CD4-positive, alpha-beta T cell (primary cell): ENCODE measurements at places on chromosomes 12 and 14.

GRCh38 chr12:27975222-27976136 is 2.9 kb upstream of the PTHLH start:
- DNase-seq = no peak

GRCh38 chr12:49538510-49539403 is at the start of gene KCNH3:
Gene KCNH3, plus strand, starts transcription at chr12:49539030. Its CDS starts 387 bp downstream, at chr12:49539417.
- DNase-seq = peak; percentile 90

GRCh38 chr12:122866950-122867607 is 28.8 kb downstream of the VPS37B start:
- DNase-seq = no peak

GRCh38 chr12:51070004-51070403 is 13.4 kb downstream of the CSRNP2 start:
- no peak for DNase-seq

GRCh38 chr12:9642606-9643265 is 26.8 kb upstream of the CLEC2D start:
- DNase-seq = no peak

DNA sequence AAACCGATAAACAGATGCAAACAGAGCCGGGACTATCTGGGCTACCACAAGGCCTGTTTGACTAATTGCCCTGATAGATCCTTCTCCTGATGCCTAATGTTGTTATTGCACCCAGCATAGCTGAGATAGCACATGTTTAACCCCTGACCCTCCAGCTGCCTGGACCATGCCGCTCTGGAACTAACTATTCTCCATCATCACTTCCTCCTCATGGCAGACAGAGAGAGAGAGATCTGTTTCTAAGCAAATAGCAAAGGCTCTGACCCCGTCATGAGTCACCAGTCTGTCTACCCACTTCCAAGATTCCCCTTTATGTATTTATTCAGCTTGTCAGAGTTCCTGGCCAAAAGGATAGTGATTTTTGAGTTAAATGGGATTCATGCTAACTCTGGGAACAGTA is 58.2 kb upstream of the FLRT2 start:
- no peak for DNase-seq

- no peak for DNase-seq
These were observed 208.7 kb upstream of the BCL2L14 start for GRCh38 chr12:11861864-11862600.

DNA sequence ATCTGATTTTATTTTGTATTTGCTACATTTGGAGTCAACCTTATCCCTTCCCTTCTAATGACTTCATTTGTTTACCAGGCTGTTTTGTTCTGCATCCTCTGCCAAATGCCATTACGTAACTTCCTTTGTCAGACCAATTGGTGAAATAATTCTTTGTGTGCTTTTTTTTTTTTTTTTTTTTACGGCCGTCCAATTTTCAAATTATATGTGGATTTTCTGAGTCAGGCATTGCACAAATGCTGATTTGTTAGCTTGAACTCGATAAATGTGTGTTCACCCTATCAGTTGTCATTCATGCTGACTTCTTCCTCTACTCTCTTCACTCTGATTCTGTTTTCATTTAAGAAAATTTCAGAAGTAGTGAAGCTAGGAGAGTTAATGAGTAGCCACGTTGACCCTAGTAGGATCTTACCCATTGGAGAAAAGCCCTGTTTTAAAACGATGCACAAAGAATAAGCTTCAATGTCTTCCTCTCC is 386.2 kb downstream of the DIO2 start:
- no peak for DNase-seq

DNA sequence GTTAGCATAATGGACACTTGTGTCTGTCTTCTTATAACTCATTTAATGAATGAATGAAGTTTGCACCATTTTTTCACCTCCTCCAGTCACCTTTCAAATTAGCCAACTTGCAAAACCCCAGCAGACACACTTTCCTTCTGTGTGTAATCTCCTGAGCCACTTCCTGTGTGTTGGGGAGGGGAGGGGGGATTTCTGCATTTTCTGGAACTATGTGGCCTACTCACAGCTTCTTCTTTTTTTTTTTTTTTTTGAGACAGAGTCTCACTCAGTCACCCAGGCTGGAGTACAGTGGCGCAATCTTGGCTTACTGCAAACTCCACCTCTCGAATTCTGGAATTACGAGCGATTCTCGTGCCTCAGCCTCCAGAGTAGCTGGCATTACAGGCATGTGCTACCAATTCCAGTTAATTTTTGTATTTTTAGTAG is 4.1 kb upstream of the SERPINA1 start:
- no peak for DNase-seq

- DNase-seq = no peak
These were observed 18.3 kb upstream of the TXNRD1 start for GRCh38 chr12:104197264-104197663.

GRCh38 chr14:103527408-103528145 is 1.4 kb upstream of the TRMT61A start:
- DNase-seq = no peak

DNA sequence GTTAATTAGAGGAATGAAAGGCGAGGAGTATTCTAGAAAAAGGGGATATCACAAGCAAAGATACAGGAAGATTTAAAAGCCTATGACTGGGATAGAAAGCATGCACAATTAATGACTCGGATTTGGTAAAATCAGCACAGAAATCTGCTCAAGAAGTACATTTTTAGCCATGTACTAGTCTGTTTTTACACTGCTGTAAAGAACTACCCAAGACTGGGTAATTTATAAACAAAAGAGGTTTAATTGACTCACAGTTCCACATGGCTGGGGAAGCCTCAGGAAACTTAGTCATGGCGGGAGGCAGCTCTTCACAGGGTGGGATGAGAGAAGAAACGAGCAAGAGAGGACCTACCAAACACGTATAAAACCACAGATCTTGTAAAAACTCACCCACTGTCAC is 716.3 kb upstream of the MDGA2 start:
- no peak for DNase-seq

- DNase-seq = no peak
These were observed 642.7 kb downstream of the DIO2 start for GRCh38 chr14:79568594-79568993.

DNA sequence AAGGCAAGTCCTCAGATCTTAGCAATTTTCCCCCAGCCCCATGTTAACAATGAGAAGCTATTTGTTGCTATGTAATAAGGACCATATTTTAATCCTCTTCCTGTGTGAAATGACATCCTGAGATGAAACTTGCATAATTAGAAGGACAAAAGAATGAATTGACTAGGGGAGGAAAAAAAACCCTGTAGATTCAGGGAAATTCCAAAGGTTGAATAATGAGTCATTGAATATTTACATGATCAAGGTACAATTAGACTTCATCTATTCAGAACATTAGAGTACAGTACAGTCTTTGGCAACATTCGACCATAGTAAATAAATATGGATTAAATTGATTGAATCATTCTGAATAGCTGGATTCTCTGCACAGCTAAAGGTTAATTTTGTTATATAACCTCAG is 9.4 kb downstream of the MYBPC1 start:
- DNase-seq = no peak

DNA sequence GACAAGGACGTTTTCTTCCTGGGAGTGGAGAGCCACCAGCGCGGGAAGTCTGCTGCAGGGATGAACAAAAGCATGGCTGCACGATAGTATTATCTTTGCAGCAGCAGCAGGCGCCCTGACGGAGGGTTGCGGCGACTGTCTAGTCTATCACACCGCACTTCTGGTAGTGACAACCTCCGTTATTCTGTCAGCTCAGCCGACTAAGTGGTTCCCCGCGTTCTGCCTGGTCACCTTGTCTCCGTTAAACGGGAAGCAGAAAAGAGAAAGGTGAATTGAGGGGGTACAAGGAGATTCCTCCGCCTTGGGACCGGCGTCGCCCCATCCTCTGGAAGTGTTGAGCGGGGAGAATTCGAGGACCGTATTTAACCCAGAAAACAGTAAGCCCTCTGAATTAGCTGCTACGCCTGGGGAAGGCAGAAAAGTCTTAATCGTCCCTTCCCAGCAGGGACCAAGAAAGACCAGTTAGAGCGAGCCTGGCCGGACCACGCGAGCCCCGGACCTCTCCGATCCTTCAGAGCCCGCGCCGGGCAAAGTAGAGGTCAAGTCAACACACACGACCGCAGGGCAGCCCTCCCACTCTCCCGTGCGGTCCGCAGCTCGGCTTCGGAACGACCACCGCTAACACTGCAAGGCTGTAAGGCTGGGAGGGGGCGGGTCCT is 536 bp upstream of the DAAM1 start:
- DNase-seq = peak; percentile 21

DNA sequence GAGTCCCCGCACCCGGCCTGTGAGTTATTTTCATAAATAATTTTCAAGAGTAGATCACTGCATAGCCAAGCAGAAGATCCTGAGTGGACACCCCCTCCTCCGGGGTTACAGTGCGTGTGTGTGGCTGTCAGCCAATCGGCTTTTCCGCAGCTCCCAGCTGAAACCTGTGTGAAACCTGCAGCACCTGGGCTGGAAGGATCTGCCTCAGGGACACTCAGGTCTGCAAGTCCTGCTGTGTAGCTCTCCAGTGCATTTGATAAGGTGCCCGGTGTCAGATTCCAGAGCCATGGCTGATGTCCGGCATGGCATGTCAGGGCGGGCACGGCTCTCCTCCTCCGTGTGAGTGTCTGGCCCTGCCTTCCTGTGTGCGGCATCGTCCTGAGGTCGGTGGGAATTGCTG is 124.8 kb downstream of the GLT1D1 start:
- no peak for DNase-seq

DNA sequence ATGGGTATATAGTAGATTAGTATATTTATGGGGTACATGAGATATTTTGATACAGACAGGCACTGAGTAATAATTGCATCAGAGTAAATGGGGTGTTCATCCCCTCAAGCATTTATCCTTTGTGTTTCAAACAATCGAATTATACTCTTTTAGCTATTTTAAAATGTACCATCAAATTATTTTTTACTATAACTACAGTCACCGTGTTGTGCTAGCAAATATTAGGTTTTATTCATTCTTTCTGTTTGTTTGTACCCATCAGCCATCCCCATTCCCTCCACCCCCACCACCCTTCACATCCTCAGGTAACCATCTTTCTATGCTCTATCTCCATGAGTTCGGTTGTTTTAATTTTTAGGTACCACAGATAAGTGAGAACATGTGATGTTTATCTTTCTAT is 115.8 kb downstream of the NUBPL start:
- DNase-seq = no peak

DNA sequence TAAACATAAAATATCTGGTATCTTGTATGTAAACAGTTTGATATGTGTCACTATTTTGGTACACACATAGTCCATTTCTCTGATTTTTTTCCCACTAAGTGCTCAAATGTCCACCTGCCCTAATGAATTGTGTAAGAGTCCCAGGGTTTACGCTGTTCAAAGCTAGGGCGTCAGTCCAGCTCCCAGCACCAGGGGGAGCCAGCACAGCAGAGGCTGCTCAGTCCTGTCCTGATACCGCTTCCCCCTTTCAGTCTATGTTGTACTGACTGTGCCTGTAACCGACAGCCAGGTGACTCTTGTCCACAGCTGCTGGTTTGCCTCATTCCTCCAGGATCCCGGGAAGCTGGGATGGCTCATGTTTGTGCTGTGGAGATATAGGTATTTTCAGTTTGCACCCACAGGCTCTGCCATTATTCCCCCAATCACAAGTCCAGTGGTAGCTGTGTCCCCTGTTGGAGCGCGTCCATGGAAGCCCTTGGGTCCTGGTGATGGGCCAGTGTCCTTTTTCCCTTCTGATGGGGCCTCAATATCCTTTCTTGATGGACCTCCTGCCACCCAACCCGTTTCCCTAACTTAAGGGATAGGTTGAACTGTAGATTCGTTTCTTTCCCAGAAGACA is 242.0 kb downstream of the NEDD1 start:
- DNase-seq = peak; percentile 4

DNA sequence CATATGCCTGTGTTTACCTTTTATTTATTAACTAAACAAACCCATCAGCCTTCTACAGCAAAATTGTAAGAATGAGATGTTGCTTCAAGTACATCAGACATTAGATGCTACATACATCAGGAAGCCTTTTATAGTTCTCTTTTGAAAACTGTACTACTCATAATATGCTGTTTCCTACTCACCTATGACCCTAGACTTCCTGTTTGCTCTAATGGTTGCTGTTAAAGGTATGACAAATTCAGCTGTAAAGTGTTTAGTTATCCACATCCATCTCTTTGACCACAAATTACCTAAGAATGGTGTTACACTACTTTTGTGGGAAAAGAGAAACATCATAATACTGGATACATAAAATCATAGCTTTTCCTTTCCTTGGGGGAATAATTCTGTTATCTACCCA is 220.0 kb downstream of the RAD51B start:
- no peak for DNase-seq

GRCh38 chr14:72780751-72781150 is 113.2 kb downstream of the DPF3 start:
- no peak for DNase-seq

DNA sequence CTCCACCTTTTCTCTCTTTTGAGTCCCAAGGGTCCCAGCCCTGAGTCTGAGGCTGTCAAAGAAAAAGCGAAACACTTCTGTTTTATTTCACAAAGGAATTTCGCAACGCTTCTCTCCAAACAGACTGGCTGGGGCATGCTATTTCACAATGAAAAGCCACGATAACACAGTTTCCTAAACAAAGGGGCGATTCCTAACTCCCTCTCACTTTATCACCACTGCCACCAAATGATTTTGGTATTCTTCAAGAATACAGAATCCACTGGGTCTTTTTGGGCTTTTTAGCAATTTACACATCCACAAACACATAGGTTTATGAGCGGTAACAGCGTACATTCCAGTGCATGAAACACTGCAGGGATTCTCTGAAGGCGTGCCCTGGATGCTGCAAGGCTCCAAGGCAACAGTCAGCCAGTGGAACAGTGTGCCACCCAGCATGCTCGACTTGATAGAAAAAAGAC is 161.2 kb downstream of the DAD1 start:
- DNase-seq = no peak

DNA sequence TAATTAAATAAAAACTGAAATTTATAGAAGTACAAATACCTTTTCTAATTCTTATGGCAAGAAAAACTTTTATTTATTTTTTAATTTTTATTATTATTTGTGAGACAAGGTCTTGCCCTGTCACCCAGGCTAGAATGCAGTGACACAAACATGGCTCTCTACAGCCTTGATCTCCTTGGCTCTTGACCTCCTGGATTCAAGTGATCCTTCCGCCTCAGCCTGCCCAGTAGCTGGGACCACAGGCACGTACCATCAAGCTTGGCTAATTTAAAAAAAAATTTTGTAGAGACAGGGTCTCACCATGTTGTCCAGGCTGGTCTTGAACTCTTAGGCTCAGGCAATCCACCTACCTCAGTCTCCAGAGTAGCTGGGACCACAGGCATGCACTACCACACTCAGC is 47.4 kb downstream of the COCH start:
- no peak for DNase-seq

DNA sequence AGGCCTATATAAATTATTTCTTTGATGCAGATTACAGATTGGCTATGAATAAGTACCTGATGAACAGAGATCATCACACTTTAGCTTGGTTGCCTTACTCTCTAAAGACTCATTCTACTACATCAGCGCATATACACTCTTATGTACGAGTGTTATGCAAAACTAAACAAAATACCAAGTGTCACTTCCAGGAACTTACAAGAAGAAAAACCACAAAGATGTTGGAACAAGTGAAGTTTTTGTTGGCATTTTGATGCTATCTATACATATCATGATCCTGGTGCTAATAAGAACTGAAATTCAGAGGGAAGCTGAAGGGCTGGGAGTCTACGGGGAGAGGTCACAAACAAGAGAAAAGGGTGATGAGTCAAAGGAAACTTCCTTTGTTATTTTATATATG is 47.9 kb upstream of the CERS5 start:
- DNase-seq = no peak

GRCh38 chr12:105820429-105821125 is 318.2 kb downstream of the NUAK1 start:
- no peak for DNase-seq
